ENCODE measurements at places on chromosomes 11 and 22. TPM values are rescaled to one million over a fixed set of nuclear protein-coding genes. Genes with fewer than 3 reads are reported as not detected.
A peak's percentile ranks its signal among the peaks of the same experiment; 100 is the strongest.

Gene DEFB131B
- total RNA-seq, result not detected

Gene MMP27
- not detected for total RNA-seq

Gene SCN3B
- 1.2 TPM for total RNA-seq

Gene SCGB1D2
- total RNA-seq, result not detected

Gene LRP4
- total RNA-seq, result 23.6 TPM

Gene HPX
- total RNA-seq, result 5.3 TPM

Gene IGF2
- total RNA-seq, result 9.2 TPM

Gene C11orf42
- not detected for total RNA-seq

Gene RRP7A
- 79.4 TPM for total RNA-seq

Gene OSM
- total RNA-seq, result 0.21 TPM

Gene KCNJ1
- not detected for total RNA-seq

Gene KRTAP5-9
- total RNA-seq, result 0.35 TPM

Gene CAVIN3
- 15.4 TPM for total RNA-seq

Gene OR51E2
- 0.74 TPM for total RNA-seq

Gene CCDC134
- total RNA-seq, result 18.8 TPM

Gene PARVG
- 4.1 TPM for total RNA-seq

Gene DGAT2
- total RNA-seq, result 3.0 TPM

Gene KCTD14
- total RNA-seq, result 19.5 TPM

GRCh38 chr11:118768690-118769089 is 22.3 kb downstream of the DDX6 start:
- DNase-seq, result no peak

DNA sequence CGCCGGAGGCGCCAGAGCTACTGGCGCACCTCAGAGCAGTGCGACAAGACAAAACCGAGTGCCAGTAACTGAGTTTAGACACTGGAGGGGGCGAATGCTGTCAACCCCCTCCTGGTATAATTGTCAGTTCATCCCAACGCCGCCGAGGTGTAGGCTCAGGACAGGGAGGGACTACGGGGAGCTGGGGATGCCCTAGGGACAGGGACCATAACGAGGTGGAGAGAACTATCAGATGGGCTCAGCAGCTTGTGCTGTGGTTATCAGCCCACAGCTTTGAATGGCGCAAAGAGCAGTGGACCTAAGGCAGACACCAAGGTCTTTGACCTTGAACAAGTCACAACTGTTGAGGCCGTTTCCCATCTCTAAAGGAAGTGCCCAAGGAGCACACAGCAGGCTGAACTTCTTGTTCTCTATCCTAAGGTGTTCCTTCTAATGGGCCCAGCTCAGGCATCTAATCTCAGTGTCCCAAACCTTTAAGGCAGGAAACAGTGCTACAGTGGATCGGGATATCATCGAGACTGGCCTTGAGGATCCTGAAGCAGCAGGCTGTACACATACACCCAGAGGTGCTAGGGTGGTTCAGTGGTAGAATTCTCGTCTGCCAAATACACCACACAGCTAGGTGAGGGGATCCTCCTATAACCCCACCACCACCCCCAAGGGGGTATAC is 958 bp upstream of the TUT1 start:
- DNase-seq, result no peak

- DNase-seq, result no peak
Measured at GRCh38 chr11:15622231-15622890, 507.6 kb downstream of the INSC start.

DNA sequence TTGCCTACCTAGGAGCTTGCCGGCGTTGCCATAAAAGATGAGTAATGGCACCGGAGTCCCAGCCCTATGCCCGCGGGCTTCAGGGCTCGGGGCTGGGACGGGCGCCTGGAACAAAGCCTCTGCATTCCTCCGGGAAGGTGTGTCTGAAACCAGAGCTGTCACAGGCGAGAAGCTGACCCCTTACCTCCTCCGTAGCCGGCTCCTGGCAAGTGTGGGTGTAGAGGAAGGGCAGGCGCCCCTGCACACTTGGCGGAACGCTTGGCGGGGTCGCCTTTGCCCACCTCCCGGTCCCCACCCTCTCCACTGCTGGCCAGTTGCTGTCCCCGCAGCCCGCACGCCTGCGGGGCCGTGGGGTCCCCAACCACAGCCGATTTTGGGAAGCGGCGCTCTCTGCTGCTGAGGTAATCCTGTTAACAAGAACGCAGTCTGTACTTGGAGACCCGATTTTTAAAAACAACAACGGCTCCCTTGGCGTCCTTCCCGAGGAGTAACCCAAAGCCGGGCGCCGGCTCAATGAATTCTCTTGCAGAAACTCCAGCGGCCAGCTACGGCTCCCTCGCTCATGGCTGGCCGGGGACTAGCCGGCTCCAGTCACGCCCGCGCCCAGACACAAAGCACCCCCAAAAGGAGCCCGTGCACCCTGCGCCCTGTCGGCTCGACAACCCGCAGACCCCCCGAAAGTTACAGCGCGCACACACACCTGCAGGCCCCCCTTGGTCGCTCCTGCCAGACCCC is 89.2 kb downstream of the PLEKHA7 start:
- peak; percentile 86 for DNase-seq

DNA sequence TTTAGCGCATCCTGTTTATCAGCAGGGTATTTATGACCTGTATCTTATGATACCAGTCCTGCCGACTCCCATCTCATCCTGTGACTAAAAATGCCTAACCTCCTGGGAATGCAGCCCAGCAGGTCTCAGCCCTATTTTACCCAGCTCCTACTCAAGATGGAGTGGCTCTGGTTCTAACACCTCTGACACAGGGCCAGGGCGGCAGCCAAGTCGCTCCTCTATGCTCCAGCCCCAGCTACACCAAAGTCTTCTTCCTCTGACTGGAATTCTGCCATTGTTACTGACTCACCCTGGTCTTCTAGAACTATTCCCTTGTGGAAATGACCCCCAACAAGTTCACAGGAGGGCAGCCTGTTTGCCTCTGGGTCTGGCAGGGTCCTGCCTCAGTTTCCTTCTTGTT is 7.9 kb upstream of the C1QTNF6 start:
- no peak for DNase-seq

DNA sequence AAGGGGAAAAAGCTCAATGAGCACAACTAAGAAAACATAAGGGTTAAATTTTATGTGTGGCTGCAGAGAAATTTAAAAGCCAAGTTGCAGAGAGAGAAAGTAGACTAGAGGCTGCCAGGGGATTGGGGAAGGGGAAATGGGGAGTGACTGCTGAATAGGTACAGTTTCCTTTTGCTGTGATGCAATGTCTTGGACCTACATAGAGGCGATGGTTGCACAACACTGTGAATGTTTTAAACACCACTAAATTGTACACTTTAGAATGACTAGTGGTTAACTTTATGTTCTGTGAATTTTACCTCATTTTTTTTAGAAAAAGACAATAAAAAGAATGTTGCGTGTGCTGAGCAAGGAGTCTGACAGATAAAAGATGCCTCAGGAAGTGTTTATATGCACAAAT is 36.5 kb downstream of the TENM4 start:
- no peak for DNase-seq

DNA sequence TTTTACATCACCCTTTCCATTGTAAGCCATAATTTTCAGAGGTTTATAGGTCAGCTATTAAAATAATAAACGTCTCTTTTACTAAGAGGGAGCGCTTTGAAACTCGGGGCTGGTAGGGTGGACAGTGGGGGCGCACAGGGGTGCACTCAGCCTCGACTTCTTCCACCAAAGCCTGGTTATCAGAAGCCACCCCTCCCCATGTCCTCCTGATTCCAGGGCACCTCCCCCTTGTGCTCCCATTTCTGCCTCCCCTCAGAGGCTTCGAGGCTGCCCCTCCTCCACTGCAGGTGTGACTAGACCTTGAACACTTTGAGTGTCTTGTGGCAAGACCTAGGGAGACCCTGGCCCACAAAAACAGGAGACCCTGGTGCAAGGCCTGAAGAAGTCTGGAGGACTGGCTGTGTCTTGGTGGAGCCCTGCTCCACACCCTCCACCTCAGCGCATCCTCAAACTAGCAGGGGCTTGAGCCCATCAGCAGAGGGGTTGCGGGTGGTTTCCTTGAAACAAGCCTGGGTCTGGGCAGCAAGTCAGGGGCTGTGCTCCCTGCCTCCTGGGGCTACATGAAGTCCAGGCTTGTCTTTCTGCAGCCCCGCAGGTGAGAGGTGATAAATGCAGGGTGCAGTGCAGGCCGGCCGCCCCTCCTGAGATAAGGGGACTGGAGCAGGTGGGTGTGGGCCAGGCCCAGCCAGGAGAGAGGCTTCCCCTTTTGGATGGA is 3.0 kb downstream of the CDKN1C start:
- no peak for DNase-seq

GRCh38 chr11:88383447-88383846 is 45.9 kb upstream of the CTSC start:
- DNase-seq, result no peak

DNA sequence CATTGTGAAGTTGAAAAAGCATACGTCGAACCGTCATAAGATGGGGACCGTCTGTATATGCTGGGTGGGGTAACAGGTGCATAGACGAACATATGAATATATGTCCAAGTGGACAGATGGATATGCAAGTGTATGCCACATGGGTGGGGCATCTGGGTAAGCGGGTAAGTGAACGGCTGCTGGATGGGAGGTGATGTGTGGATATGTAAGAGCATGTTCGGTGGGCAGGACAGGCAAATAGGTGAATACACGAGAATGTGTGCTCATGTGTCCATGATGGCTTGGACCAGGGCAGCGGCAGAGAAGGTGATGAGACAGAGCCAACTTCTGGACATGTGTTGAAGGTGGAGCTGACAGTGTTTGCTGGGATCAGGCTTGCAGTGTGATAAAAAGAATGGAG is 12.0 kb downstream of the IFITM10 start:
- DNase-seq, result no peak

- DNase-seq, result no peak
Measured at GRCh38 chr11:122642971-122643370, 12.6 kb upstream of the UBASH3B start.

- no peak for DNase-seq
Measured at GRCh38 chr11:77806993-77807392, 13.5 kb downstream of the RSF1 start.

GRCh38 chr11:110373051-110373702 is 56.6 kb upstream of the FDX1 start:
- DNase-seq, result no peak

DNA sequence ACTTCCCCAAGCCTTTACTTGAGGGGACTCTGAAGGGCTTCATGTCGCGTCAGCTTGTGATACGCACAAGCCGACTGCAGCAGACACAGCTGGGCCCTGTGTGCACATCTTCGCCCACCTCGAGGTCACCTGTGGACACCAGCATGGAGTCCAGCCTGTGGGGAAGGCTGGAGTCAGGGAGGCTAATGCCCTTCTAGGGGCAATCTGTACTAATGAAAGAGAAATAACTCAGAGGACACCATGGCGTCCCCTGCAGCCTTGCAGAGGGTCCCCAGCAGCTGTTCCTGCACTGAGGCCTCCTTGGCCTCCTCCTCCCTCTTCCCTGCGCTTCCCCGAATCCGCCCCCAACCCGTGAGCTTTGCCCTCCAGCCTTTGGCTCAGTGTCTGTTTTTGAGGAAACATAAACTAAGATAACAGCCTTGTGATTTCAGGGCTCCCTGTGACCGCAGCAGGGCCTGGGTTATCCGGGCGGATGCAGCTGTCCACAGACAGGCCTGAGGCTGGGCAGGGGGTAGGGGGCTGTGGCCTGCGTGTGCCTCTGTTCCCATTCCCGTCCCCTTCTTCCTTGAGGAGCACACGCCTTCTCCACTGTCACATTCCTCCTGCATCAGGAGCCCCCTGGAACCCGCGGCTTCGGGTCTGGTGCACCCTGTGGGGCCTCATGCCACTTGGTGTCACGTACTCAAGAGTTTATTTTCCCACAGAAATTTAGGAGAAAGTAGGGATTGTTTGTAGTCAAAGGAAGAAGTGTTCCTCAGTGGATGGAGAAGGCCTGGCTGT is 25.0 kb downstream of the KRTAP5-5 start:
- no peak for DNase-seq

DNA sequence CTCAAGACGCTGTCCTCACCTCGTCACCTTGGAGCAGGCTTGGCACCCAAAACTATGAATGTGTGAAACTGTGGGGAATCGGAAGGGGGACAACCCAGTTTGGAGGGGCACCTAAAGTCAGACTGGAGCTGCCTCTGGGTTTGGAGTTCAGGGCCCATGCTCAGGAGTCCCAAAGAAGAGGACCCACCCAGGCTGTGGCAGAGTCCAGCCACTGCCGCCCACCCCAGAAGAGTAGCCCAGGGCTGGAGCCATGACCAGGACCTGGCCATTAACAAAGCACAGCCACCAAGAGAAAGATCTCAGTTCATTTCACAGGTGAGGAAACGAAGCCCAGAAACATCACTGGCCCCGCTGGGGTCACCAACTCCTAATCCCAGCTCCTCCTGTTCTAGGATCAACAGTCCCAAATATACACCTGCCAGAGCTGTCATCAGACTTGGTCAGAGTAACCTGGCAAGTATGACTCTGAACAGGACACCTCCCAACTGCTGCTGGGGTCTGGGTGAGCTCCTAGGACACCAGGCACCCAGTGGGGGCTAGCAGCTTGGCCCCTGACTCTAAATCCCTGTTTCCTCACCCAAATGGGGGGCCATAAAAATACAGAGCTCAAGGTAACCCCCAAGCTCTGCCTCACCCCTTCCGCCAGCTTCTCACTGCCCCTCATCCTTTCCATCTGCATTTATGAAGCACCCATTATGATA is 2.7 kb downstream of the RAB3IL1 start:
- peak; percentile 14 for DNase-seq

- no peak for DNase-seq
Measured at GRCh38 chr11:43119275-43119970, 192.4 kb upstream of the API5 start.

GRCh38 chr22:32697331-32697995 is 104.0 kb upstream of the TIMP3 start:
- DNase-seq, result no peak

DNA sequence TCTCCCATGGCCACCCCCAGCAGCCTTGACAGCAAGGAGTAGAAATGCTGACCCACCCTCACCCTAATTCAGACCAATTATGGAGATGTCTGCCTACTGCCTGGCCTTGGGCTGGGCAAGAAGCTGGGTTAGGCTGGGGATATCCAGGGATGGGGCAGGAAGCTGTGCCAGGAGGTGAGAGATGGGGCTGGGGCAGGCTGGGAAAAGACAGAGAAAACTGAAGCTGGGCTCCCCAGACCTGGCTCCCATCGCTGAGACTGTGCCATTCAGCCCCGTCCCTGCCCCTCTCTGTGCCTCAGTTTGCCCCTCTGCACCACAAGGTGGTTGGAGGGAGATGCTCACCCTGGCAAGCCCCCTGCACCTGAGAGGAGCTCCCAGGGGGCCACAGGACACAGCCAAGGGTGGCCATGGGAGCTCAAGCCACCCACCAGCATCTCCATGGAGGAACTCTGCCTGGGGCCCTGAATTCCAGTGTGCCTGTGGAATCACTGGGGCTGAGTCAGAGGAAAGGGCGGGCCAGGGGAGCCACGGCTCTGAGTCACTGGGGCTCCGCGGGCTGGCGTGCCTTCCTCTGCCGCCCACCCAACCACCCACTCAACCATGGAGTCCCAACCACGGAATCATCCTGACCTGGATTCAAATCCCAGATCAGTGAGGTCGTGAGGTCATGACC is 6.0 kb upstream of the CARD10 start:
- no peak for DNase-seq

- DNase-seq, result no peak
Measured at GRCh38 chr22:28736301-28737155, 5.1 kb downstream of the CHEK2 start.

DNA sequence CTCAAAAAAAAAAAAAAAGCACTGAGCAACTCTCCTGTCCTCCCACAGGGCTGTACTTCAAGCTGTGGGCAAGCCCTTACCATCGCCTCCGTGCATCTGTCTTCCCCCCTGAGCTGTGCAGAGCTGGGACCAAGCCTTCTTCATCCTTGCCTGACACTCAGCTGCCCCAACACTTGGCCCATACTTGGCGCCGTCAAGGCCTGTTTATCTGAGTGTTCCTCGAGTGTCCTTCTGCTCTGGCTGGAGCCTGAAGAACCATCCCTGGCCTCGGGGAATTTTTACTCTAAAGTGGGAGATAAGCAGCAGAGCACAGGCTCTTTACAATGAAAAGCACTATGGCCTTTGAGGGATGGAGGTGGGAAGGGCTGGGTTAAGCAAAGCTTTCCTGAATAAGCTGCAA is 1.6 kb upstream of the TIRAP start:
- no peak for DNase-seq

Data from colonic mucosa (tissue), 4 donors.